Suppressor macrophage treated with lipopolysaccharide for 1 hour (primary cell): ENCODE measurements at places on chromosomes 6 and 20.

DNA sequence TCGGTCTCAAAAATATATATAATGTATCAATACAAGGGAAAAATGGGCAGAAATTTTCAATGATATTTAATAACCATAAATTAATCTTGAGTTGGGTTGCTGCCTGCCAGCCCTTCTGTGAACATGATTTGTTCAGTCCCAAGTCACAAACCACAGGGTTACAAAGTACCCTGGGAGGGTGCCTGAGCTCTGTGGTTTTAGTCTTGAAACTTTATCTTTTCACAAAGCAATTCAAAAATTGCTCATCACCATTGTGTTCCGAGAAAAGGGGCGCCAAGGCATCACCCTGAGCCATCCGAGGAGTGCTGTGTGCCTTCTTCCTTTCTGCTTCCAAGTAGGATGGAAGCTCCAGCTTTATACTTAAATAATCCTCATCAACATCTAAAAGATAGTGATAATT lies 141.6 kb upstream of the AKAP12 start:
- DNase-seq, result no peak

DNA sequence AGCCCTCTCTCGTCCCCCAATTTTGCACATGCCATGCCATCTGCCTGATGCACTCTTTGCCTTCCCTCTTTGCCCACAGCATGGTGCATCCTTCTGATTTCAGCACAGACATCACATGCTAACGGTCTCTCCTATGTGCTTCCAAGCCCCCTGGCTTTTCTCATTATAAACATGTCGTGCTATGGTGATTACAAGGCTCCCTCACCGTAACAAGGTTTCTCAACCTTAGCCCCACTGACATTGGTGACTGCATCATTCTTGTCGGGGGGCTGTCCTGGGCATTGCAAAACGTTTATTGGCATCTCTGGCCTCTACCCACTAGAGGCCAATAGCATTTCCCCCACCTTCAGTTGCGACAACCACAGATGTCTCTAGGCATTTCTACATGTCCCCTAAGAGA lies 187.2 kb downstream of the TFAP2C start:
- no peak for DNase-seq

DNA sequence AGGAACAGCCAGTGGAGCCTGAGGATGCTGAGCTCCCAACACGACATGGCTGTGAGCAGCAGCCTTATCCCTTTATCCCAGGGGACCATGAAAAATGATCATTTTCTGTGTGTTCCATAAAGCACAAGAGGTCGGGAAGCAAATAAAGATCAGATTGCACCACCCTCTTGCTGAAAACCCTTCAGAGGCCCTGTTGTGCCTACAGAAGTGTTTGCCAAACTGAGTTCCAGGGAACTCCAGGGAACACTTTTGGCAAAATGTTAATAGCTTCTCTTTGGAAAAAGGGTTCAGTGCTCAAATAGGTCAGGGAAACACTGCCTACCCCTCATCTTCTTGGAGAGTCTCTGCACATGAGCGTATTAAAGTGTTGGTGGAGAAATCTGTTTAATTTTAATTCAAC lies 24.4 kb downstream of the ARMC2 start:
- DNase-seq, result no peak

DNA sequence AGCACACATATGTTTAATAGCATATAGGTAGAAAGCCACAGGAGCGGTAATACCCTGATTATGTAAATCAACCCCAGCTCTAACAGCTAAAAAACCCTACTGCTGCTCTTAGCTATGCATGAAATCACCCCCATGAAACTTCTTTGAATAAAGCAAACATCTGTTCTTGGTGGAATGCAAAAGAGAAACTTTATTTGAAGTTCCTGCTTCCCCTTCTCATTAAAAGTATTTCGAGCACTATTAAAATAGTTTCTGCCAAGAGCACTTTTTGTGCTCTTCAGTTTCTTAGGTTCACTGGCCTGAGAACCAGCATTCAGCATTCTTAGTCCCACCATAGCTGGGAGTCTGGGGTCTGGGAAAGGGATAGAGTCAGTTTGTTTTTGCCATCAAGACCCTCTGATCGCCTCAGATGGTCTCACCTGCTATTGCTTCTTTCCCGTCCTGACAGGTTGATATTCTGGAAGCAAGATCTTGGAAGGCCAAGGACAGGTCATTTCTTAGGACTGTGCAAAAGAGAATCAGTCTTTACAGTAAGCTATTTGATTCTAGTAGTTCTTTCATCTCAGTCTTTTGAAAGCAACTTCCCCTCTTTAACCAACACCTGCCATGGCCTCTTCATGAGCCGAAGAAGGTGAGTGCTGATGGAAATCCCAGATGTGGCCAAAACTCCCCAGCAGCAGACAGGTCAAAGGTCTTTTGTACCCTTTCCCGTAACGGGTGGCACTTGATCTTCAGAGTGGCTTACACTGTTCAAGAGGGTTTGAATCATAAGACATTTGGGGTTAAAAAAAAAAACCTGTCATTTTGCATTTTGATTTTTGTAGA lies 76.5 kb upstream of the TMEM170B start:
- DNase-seq, result peak; percentile 65

DNA sequence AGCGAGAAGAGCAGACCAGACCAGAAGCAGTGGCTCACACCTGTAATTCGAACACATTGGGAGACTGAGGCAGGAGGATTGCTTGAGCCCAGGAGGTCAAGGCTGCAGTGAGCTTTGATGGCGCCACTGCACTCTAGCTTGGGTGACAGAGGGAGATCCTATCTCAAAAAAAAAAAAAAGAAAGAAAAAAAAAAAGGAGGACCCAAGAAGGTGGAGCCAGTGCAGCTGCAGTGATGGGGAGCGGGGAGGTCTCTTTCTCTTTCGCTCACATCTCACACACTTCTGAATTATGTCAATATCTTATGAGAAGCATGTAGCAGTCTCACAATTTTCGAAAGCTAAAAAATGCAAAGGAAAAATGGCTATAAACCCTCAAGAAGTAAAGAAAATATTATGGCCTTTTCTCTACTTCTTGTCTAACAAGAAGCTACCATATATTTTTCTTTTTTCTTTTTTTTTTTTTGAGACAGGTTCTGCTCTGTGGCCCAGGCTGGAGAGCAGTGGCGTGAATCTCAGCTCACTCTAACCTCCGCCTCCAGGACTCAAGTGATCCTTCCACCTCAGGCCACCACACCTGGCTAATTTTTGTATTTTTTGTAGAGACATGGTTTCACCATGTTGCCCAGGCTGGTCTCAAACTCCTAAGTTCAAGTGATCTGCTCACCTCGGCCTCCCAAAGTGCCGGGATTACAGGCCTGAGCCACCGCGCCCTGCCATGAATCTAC lies 3.8 kb upstream of the SPO11 start:
- no peak for DNase-seq

GRCh38 chr6:169800668-169801395 lies 49.4 kb downstream of the ERMARD start:
- DNase-seq, result peak; percentile 47

GRCh38 chr6:167678102-167679101 lies 148.3 kb upstream of the AFDN start:
- DNase-seq, result no peak

GRCh38 chr6:101578306-101578705 lies 184.8 kb downstream of the GRIK2 start:
- no peak for DNase-seq
